Subcutaneous adipose tissue (tissue), 4 donors: ENCODE measurements at places on chromosomes 12 and 14. TPM values are rescaled to one million over a fixed set of nuclear protein-coding genes. Genes with fewer than 3 reads are reported as not detected.

The WNT1 gene
- total RNA-seq = not detected

The PTHLH gene
- 4.2 TPM for total RNA-seq

The SLC6A12 gene
- total RNA-seq = 2.6 TPM

The COQ5 gene
- 30.8 TPM for total RNA-seq

The GLS2 gene
- total RNA-seq = not detected

The MANSC4 gene
- not detected for total RNA-seq

The SAMD15 gene
- not detected for total RNA-seq

The CD163 gene
- 1,297 TPM for total RNA-seq

The LBHD2 gene
- not detected for total RNA-seq

The SIX6 gene
- not detected for total RNA-seq

The TOMM20L gene
- total RNA-seq = not detected

The KCNK10 gene
- not detected for total RNA-seq

The KRT72 gene
- total RNA-seq = not detected

The ZNF839 gene
- total RNA-seq = 17.7 TPM

The PFKM gene
- total RNA-seq = 5.1 TPM

The AICDA gene
- total RNA-seq = 3.9 TPM

The RPL10L gene
- not detected for total RNA-seq

The GPRC5D gene
- total RNA-seq = not detected

The CABP1 gene
- 1.3 TPM for total RNA-seq

The ADAMTS20 gene
- total RNA-seq = not detected

The KCNJ8 gene
- 29.6 TPM for total RNA-seq

The LRRC43 gene
- 1.3 TPM for total RNA-seq

The MSI1 gene
- not detected for total RNA-seq

The ABCD2 gene
- total RNA-seq = 43.4 TPM

The PIK3C2G gene
- not detected for total RNA-seq

The E2F7 gene
- not detected for total RNA-seq

The ARHGEF25 gene
- total RNA-seq = 2.1 TPM

The MYO1H gene
- 0.17 TPM for total RNA-seq

The RNASE7 gene
- total RNA-seq = not detected

The CTSG gene
- 2.9 TPM for total RNA-seq

The MMP14 gene
- 240 TPM for total RNA-seq

The PROX2 gene
- not detected for total RNA-seq

The LUM gene
- 303 TPM for total RNA-seq

The C12orf60 gene
- total RNA-seq = 1.5 TPM

The OVCH1 gene
- total RNA-seq = 0.19 TPM

The DHH gene
- total RNA-seq = 1.9 TPM

The PPP4R4 gene
- 0.33 TPM for total RNA-seq

The HCAR2 gene
- 12.1 TPM for total RNA-seq

The NKX2-1 gene
- not detected for total RNA-seq

The BATF gene
- 9.4 TPM for total RNA-seq

The SLC8A3 gene
- total RNA-seq = 0.98 TPM

The LRRK2 gene
- total RNA-seq = 39.9 TPM

The GTF2H3 gene
- total RNA-seq = 14.3 TPM

The NRXN3 gene
- total RNA-seq = not detected

The VRK1 gene
- total RNA-seq = 16.5 TPM

The ATN1 gene
- 41.3 TPM for total RNA-seq

The RND1 gene
- 0.98 TPM for total RNA-seq

The COL2A1 gene
- not detected for total RNA-seq

The TMEM119 gene
- total RNA-seq = 14.3 TPM

The PPFIBP1 gene
- total RNA-seq = 43.4 TPM

The PRPF40B gene
- total RNA-seq = 3.4 TPM

The SOAT2 gene
- 0.38 TPM for total RNA-seq

The CLEC6A gene
- total RNA-seq = not detected

The ESRRB gene
- total RNA-seq = not detected

The ASB2 gene
- total RNA-seq = not detected

The GPR137C gene
- 1.7 TPM for total RNA-seq

The SLC39A2 gene
- total RNA-seq = not detected

The CIT gene
- 5.3 TPM for total RNA-seq
